ENCODE measurements at places on chromosomes 2 and 18. TPM values are rescaled to one million over a fixed set of nuclear protein-coding genes. Genes with fewer than 3 reads are reported as not detected.

The L3MBTL4 gene
- polyA plus RNA-seq: 1.8 TPM

The TUBA3D gene
- 0.08 TPM for polyA plus RNA-seq

The CNDP1 gene
- polyA plus RNA-seq: not detected

The ABCB6 gene
- polyA plus RNA-seq: 24.5 TPM

The GATA6 gene
- 0.35 TPM for polyA plus RNA-seq

The METTL8 gene
- polyA plus RNA-seq: 13.8 TPM

The KIF5C gene
- 0.16 TPM for polyA plus RNA-seq

The RTP5 gene
- polyA plus RNA-seq: 0.06 TPM

The DYNC1I2 gene
- 73.9 TPM for polyA plus RNA-seq

The IL36A gene
- 243 TPM for polyA plus RNA-seq

The SLC5A7 gene
- polyA plus RNA-seq: not detected

The MAP3K19 gene
- not detected for polyA plus RNA-seq

The TMEM163 gene
- 0.11 TPM for polyA plus RNA-seq

The PER2 gene
- 12.6 TPM for polyA plus RNA-seq

The CFAP65 gene
- polyA plus RNA-seq: not detected

The SIGLEC15 gene
- not detected for polyA plus RNA-seq

The CRACDL gene
- polyA plus RNA-seq: 9.1 TPM

The SGPP2 gene
- 5.5 TPM for polyA plus RNA-seq

The GKN2 gene
- polyA plus RNA-seq: not detected

The CCT7 gene
- polyA plus RNA-seq: 101 TPM

The ESCO1 gene
- 8.9 TPM for polyA plus RNA-seq

The TBR1 gene
- 0.02 TPM for polyA plus RNA-seq

The IGFBP5 gene
- 46.5 TPM for polyA plus RNA-seq

The KCNG2 gene
- 0.04 TPM for polyA plus RNA-seq

The DHRS9 gene
- polyA plus RNA-seq: 33.4 TPM

The MERTK gene
- 2.5 TPM for polyA plus RNA-seq

The CYRIA gene
- 0.47 TPM for polyA plus RNA-seq

The C18orf32 gene
- 32.3 TPM for polyA plus RNA-seq

The NYAP2 gene
- polyA plus RNA-seq: 0.08 TPM

The ADRA2B gene
- polyA plus RNA-seq: 0.98 TPM

The SLC19A3 gene
- polyA plus RNA-seq: 0.14 TPM

The CACNB4 gene
- 1.3 TPM for polyA plus RNA-seq

The DPP10 gene
- polyA plus RNA-seq: 0.02 TPM

The TMX3 gene
- polyA plus RNA-seq: 9.5 TPM

The DAW1 gene
- polyA plus RNA-seq: not detected

The LRATD1 gene
- 25.8 TPM for polyA plus RNA-seq

The XDH gene
- 4.0 TPM for polyA plus RNA-seq

The RNF181 gene
- polyA plus RNA-seq: 189 TPM

The SLC23A3 gene
- 1.2 TPM for polyA plus RNA-seq

The HOXD12 gene
- polyA plus RNA-seq: not detected

The CHRNG gene
- not detected for polyA plus RNA-seq

The DNAH7 gene
- 0.06 TPM for polyA plus RNA-seq

The FHOD3 gene
- 3.7 TPM for polyA plus RNA-seq

The ZSWIM2 gene
- polyA plus RNA-seq: not detected

The PSD4 gene
- 32.6 TPM for polyA plus RNA-seq

The EML6 gene
- 1.3 TPM for polyA plus RNA-seq

The CPLX4 gene
- polyA plus RNA-seq: not detected

The NEU2 gene
- not detected for polyA plus RNA-seq

The CSRNP3 gene
- 0.55 TPM for polyA plus RNA-seq

The MYO7B gene
- 0.09 TPM for polyA plus RNA-seq

The PRKCE gene
- polyA plus RNA-seq: 2.9 TPM

The GPR35 gene
- 3.1 TPM for polyA plus RNA-seq

The CD8A gene
- polyA plus RNA-seq: 3.5 TPM

The MC4R gene
- not detected for polyA plus RNA-seq

The GRHL1 gene
- polyA plus RNA-seq: 61.8 TPM

The OTOF gene
- 0.04 TPM for polyA plus RNA-seq

The ELOA2 gene
- polyA plus RNA-seq: not detected

Data from esophagus (tissue), 2 donors.